ENCODE measurements at places on chromosomes 5 and 9.

GRCh38 chr9:21583628-21584377, 101.7 kb upstream of the IFNE start:
- DNase-seq, result no peak

DNA sequence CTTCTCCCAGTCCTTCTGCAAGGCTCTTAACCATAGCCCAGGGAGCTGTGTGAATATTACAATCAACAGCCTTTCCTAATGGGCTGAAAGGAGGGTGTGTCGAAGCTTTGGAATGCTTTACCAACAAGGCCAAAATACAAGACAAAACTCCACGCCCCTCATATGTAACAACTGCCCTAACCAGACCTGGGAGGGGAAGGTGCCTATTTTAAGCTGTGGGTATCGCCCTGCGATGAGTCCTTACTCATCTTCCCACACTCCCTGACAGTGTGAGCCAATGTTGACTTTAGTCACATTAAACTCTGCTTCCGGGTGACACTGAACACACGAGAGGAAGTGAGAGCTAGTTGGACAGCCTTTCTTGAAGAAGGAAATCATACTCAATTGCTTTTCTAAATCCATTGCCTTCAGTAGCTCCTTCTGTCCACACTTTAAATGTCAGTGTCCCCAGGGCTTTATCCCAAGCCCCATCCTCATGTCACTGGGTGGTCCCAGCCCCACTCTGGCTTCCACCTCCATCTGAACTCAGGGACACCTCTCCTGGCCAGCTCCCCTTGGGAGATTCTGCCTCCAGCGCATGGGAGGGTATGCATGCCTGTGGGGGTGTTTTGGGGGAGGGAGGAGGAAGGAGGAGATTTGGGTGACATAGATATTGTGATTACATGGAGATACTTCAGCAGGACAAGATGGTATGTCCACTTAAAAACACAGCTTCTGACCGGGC, 6.5 kb upstream of the TBC1D9B start:
- no peak for DNase-seq

- DNase-seq, result no peak
These were observed 212.5 kb downstream of the COMMD10 start for GRCh38 chr5:116297296-116297814.

DNA sequence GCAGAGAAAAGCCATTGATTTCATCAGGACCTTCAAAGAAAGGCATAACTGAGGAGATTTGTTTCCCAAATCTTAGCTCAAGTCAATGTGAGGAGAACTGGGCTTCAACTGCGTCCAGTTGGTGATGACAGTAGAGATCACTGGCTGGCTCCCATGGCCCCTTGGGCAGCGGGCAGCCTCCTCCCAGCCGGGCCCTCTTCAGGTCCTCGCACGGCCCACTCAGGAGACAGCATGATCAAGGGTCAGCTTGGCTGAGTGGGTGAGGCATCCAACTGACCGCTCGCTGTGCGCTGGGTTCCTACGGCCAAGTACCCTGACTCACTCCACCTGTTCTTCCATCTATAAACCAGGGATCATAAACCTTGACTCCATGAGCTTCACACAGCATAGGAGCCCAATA, 274.0 kb downstream of the NSG2 start:
- DNase-seq, result no peak

- no peak for DNase-seq
These were observed 99.3 kb upstream of the NIPBL start for GRCh38 chr5:36777105-36777757.

DNA sequence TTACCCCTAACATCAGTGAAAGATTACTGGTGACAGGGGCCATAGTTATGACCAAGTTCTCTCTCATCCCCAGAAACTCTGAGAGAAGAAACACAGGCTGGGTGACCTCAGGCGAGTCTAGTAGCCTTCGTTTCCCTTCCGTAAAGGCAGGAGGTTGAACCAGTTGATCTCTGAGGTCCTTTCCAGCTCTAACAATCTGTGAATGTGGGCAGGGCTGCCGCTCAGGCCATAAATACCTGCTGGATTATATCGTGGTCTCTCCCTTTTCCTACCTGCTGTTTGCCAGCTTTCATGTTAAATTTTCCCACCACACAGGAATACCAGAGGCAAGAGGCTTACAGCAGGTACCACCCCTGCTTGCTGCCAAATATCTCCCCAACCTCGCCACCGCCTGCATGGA, 357.5 kb downstream of the SH3GL2 start:
- no peak for DNase-seq

Data from cerebellar nuclear complex (tissue), 1 donor.